ENCODE measurements at places on chromosomes 3 and 15.

GRCh38 chr3:50157827-50158529 is 2.9 kb downstream of the SEMA3F start:
- DNase-seq, result no peak

- no peak for DNase-seq
Measured at GRCh38 chr3:81354119-81354518, 407.3 kb downstream of the GBE1 start.

DNA sequence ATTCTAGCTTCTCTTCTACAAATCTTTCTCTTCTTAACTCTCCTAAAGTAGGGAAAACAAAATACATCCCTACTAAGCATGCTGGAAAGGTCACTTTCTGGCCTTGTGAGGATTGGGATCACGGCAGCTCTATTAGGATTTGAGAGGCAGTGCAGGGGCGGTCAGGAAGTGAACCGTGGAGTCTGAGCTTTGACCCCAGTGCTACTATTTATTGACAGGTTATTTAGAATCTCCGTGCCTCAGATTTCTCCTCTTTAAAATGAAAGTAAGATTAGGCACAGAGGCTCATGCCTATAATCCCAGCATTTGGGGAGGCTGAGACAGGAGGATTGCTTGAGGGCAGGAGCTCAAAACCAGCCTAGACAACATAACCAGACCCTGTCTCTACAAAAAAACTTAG is 42.0 kb upstream of the CHRM5 start:
- DNase-seq, result no peak

DNA sequence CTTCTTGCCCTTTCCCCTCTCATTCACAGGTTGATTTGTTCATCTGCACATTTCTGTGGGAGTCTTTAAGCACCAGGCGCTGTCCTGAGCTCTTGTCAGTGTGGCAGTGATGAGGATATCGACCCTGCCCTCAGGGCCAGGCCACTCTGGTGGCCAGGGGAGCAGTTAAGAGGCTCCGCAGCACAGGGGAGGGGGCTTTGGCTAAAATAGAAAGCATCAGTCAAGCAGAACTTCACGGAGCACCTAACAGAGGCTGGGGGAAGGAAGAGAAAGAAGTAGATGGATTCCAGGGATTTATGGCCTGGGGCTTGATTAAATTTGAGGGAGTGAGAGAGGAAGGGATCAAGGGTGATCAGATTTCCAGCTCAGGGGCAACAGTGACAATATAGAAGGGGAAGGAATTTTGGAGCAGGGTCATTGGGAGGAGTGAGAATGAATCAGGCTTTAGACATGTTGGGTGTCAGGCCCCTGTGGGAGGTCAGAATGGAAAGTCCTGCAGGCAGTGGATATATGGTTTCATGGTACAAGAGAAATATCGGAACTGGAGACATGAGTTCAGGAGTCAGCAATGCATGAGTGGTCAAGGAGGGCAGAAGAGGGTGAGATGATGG is 73.0 kb upstream of the GLCE start:
- DNase-seq, result no peak

GRCh38 chr3:148999806-149000205 is 8.5 kb downstream of the GYG1 start:
- DNase-seq, result no peak

DNA sequence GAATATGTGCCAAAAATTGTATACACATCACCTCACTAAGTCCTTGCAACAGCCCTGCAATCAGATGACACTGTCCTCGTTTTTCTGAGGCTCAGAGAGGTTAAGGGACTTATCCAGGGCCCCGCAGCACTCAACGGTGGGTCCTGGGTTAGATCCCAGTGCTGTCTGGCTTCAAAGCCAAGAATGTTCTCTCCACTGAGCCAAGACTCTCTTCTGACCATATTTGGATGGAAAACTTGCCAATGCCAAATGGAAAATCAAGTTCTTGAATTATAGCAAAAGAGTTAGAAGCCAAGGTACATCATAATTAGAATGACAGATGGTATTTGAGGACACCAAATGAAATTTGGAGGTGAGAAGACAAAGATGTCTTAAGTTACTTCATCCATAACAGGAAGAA is 75.9 kb downstream of the NCEH1 start:
- DNase-seq, result no peak

DNA sequence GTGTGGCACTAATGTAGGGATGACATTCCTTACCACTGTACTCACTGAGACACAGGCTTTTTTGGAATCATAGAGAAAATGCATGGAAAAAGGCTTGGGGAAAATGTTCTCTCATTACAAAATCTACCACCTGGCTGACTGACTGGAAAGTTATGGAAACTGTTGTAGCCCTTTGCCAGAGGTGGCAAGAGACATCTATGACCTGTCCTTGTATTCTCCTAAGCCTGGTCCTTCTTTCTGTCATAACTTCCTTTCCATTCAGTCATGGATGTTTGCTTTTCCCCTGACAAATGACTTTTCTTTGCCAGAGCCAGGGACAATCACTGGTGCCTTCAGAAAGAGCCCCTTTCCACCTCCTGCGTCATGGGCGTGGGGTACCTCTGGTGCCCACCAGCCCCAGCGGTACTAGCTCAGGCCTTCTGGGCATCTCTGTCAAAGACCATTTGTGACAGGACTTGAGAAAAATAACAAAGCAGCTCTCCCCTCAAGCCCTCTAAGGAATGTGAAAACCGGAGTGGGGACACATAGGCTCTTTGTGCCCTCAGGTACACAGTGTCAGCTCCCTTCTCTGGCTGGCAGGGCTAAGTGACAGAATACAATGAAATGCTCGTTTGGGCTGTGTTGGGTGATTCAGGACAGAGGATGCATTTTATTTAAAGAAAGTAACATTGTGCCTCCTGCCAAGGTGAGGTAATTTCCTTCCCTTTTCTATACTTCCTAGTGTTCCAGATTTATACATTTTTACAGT is 381.1 kb upstream of the RASGRP1 start:
- no peak for DNase-seq

DNA sequence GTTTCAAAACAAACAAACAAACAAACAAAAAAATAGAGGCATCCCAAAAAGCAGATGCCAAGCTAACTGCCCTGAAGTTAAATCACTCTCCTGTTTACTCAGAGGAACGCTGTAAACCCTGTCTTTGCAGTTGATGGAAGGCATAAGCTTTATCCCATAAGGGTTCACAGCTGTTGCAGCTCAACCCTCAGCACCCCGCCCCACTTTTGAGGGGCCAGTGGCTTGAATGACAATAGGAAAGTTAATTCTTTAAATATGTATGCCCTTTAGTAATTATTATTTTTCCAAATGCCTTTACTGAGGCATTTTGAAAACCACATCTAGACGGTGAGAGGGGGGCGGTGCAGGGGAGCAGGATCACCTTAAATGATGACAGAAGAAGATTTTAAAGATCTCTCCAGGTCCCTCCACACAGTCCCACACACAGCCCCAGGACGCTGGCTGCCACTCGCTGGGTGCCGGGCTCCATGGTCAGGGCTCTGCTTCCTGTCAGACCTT is 272.1 kb downstream of the FAM43A start:
- DNase-seq, result no peak

GRCh38 chr3:165403666-165404065 is 207.5 kb upstream of the SLITRK3 start:
- no peak for DNase-seq

GRCh38 chr3:160130950-160131349 is 94.3 kb upstream of the C3orf80 start:
- no peak for DNase-seq

GRCh38 chr15:39253552-39253951 is 327.3 kb upstream of the THBS1 start:
- DNase-seq, result no peak

- DNase-seq, result no peak
Measured at GRCh38 chr3:31081018-31081662, 186.7 kb upstream of the GADL1 start.

- no peak for DNase-seq
Measured at GRCh38 chr3:104676241-104676640, 690.5 kb upstream of the ALCAM start.

DNA sequence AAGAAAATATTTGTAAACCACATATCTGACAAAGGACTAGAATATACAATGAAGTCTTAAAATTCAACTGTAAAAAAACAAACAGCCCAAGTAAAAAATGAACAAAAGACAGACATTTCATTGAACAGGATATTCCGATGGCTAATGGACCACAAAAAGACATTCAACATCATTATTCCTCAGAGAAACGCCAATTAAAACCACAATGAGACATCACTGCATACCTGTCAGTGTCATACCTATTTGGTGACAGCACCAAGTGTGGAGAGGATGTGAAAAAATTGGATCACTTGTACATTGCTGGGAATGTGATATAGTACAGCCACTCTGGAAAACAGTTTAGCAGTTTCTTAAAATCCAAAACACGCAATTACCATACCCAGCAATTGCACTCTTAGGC is 29.9 kb upstream of the TJP1 start:
- no peak for DNase-seq

DNA sequence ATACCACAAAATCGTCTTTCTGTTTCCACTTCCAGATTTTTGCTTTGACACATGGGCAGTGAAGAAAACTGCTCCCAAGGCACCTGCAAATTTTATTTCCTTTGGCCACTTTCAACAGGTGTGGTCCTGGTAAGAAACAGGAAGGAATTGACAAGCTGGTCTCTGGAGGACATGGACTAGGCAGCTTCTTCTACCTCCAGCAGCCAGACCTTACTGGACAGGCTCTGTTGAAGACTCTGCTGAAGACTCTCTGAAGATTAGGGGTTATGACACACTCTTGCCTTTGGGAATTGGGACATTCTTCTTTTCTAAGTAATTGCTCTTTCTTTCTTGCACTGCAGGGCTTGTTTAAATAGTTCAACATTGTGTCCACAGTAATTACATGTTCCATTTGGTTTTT is 147.7 kb upstream of the DCBLD2 start:
- DNase-seq, result no peak

DNA sequence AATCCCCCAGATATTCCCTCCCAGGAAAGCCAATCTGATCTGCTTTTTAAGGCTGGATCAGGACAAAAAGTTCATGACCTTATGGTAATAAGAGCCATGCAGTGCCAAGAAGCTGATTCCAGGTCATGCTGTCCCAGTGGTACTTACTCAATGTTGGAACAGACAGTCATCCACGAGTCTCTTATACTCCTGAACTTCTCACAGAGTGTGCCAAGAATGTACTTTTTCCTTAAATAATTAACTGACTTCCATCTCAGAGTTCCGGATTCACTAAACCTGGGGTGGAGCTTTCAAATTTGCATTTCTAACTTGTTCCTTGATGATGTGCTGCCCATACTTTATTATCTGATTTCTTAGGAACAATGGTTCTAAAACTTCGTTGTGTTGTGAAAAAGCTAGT is 3.4 kb upstream of the P3H2 start:
- no peak for DNase-seq

DNA sequence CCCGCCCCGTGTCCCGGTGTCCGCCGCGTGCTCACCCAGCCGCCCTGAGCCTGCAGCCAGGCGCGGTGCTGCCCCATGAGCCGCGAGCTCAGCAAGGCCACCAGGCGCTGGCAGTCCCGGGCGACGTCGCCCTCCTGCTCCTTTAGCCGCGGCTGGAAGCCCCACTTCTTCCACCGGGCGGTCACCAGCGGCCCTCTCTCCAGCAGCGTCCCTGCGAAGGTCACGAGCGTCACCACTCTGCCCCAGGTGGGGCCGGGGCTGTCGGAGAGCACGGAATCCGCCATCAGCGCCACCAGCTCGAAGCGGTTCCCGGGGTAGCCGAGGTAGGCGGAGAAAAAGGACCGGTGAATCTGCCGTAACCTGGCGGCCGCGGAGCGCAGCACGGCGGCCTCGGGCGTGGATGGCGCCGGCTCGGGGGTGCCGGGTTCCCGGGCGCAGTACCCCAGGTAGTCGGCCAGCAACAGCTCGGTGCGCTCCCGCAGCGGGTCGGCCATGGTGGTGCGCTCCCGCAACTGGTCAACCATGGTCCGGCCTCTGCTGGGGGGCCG is 298 bp downstream of the BCL2L10 start:
- no peak for DNase-seq

GRCh38 chr3:137062250-137062649 is 104.5 kb downstream of the IL20RB start:
- DNase-seq, result no peak

DNA sequence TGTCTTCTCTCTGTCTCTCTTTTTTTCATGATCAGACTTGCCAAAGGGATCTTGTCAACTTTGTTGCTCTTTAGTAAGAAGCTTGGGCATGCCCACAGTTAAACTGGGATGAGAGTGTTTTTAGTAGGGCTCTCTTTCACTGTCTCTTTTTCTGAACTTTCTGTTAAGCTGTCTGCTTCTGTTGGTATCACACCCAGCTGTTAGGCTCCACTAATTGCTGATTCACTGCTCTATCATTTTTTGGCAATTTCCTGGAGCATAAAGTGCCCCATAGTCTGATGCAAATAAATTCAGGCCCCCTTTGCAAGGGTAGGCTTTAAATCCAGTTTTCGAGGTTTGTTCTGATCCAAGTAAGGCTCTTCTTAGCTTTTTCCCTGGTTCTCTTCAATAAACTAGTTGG is 360.4 kb upstream of the ADAMTS9 start:
- DNase-seq, result no peak

GRCh38 chr3:144655423-144655822 is 683.8 kb downstream of the DIPK2A start:
- DNase-seq, result no peak

- DNase-seq, result no peak
Measured at GRCh38 chr3:59262076-59262498, 212.3 kb upstream of the CFAP20DC start.

GRCh38 chr3:64509206-64509605 is 178.6 kb downstream of the ADAMTS9 start:
- no peak for DNase-seq

DNA sequence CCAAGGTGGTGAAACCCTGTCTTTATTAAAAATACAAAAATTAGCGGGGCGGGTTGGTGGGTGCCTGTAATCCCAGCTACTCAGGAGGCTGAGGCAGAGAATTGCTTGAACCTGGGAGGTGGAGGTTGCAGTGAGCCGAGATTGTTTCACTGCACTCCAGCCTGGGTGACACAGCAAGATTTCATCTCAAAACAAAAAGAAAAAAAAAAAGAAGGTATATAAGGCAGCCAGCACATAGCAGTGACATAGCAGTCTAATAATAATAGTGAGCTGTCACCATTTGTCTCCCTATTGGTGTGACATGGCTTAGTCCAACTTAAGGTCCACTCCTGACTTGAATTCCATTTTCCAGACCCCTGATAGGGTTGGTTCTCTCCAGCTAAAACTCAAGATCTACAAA is 8.8 kb upstream of the LACTB start:
- DNase-seq, result no peak

GRCh38 chr3:159960188-159961148 is 28.2 kb upstream of the IL12A start:
- DNase-seq, result no peak

DNA sequence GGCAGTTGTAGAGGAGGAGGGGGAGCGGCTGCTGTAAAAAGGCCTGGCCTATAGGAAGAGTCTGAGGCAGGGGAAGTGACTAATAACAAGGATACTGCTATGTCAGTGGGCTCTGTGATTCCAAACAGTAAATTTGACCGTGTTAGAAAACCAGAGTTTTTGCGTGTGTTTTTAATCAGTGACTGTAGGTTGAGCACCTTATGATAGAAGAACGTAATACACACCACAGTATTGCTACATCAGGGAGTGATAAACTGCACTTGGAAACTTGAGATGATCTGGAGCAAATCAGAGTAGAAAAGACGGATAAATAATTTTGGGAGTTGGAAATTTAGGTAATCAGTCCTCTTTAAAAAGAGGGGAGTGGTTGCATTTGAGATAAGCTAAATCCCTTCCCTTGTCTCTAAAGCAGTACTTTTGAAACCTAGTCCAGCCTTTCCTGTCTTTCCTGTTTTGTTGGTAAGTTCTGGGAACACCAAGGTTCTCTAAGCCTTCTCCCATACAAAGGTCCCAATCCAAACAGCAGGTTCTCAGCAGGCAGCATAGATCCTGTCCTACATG is 130.5 kb upstream of the NR2E3 start:
- no peak for DNase-seq

- DNase-seq, result no peak
Measured at GRCh38 chr3:173397161-173398110, at the start of gene NLGN1. NLGN1 (plus strand) TSS chr3:173397744.
